AG09309 (cell line): ENCODE measurements at places on chromosomes 2 and 18.

DNA sequence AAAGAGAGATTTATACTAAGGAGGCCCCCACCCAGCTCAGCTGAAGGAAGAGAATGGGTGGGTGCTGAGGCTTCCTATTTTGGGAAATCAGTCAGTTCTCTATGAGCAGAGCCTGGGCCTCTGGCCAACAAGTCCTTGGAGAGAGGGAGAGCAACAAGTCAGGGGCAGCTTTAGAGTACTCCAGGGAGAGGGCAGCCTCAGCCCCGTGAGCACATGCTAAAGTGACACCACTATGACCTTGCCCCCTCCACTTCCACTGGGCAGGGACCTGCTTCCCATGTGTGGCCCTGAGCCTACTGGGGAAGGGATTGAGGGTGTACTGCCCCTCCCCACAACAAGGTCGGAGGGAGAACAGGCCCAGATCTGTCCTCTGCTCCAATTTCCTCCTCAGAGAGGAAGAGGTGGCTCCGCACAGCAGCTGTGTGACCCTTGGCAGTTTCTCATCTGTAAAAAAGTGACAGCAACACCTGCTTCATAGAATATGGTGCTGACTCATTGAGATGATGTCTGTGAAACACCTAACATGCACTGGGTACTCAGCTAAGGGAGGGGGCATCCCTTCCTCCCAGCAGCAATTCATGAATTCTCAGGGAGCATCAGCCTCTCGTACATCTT is 72.9 kb downstream of the CLHC1 start:
- DNase-seq, result no peak

- no peak for DNase-seq
Measured at GRCh38 chr2:220998156-220998555, 573.9 kb downstream of the EPHA4 start.

GRCh38 chr2:48207201-48207641 is 300.9 kb upstream of the FBXO11 start:
- DNase-seq, result no peak

- no peak for DNase-seq
Measured at GRCh38 chr2:139544186-139544851, 764.1 kb upstream of the NXPH2 start.

GRCh38 chr2:144071461-144071860 is 448.5 kb downstream of the ZEB2 start:
- DNase-seq, result no peak
